ENCODE measurements at places on chromosomes 7 and 10.
A peak's percentile ranks its signal among the peaks of the same experiment; 100 is the strongest.

DNA sequence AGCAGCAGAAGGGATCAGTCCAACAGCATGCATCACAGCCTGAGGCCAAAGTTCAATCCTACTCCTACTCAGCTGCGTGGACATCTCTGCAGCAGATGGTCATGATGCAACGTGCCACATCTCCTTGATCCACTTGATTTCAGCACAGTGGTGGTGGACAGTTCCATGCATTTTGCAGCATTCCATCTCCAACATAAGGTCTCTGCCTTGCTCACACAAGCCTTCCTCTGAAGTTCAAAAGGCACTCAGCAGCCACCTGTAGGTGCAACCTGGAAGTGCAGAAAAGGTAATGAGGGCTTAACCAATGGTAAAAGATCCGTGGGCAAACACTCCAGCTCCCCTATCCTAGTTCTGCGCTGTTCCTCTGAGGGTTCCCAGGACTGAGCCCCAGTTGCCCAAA is 57.5 kb upstream of the CHCHD3 start:
- no peak for DNase-seq

DNA sequence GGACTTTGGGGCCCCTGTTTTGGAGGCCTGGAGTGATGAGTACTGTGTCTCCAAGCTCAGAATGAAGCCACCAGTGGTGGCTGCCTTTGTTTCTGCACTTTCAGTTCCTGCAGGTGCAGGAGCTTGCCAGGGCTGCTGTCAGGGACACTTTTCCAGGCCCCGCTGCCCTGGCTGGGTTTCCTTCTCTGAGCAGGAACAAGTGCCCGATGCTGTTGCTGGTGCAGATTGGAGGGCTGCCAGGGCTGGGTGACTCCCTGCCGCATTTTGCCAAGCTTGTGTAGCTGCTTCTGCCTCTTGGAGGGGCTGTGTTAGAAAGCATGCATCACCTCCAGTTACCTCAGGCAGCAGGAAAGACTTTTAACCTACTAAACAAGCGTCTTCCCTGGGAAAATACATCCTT is 211.1 kb downstream of the MGMT start:
- DNase-seq, result no peak

DNA sequence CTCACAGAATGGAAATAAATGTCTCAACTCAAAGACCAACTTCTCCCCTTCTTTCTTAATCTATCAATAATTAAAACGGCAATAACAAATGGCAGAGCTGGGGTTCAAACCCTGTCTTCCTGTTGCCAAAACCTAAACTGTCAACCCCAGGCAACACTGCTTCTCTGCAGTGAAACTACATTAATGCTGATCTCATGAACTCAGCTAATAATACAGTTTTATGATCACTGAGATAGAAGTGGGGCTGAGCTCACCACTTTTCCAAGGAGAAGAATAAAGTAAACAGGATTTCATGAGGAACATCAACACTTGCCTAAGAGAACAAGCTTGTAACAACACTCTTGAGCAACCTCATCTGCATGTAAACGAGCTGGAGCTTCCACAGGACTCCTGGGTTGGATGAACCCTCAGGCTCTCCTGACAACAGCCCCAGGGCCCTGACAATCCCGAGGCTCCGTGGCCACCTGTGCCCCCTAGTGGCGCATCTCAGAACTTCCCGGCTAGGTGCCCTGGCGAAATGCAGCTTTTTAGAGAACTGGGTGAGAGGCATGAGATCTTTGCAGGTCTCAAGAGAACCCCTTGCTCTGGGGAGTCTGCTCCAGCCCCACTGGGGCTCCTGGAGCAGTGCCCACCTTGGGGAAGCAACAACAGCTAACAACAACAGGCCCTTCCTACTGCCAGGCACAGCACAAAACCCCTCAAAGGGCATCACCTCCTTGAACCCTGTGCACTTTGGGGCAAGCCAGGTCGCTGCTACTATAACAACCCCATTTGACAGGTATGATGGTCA is 169.3 kb downstream of the SH3PXD2A start:
- DNase-seq, result peak; percentile 30

DNA sequence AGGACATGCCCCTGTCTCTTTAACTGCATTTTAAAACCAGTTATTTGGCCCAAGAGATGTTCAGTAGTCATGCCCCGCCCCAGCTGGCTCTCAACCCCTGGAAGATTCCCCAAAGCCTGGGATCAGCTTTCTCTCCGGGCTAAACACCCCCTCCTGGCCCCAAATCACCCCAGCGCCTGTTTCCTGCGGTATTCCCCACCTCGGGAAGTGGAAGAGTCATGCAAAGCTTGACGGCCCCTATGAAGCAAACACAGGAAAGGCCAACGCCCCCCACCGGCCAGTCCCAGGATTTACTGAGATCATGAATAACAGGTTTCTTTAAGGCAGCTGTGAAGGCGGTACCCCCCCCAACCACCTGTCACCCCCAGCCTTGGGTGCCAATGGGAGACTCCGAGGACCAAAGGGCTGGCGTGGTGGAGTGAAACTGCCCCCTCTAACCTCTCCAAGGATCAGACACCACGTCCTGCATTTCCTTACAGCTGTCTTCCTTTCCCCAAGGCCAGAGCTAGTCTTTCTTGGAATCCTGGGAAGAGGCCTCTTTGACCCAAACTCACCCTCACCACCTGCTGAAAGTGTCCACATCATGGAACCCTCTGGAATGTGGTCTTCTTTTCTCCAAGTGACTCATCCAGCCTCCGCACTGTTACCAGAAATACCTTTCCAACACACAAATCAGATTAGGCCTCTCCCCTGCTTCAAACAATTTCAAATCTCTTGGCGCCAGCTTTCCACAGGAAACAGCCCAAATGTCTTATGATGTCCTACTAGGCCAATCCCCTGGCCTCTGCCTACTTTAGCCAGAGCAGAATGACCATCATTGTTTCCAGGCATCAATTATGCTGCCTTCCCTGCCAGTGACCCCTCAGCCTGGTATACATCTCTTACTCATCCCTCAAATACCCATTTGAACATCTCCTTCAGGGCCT is 301.5 kb downstream of the ZEB1 start:
- DNase-seq, result no peak

DNA sequence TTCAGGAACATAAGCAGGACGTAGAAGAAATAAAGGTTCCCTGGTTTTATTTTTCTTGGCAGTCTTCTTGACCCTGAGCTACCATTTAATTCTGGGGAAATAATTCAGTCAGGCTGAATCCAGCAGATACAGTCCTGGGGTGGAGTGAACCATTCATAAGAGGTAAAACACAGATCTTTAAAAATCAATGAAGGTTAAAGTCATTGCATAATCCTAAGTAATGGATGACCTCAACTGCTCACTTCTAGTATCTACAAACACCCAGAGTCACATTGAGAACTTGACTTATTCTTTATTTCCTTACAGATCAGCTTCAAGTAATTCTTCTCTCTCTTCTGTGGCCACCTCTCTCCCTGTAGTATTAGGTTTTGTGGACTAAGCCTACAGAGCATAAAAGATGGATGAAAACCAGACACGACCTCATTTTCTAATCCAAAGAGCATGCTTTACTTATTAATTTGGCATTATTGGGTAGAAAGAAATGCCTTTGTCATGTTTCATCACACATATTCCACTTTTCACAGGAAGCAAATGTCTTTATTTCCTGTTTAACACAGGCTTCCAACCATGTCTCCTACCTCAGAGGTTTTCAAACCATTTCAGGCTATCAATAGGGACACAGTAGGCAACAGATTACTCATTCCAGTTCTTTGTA is 182.3 kb upstream of the IMMP2L start:
- no peak for DNase-seq

Data from NCI-H1092 (cell line).